ENCODE measurements at places on chromosomes 4 and X.

DNA sequence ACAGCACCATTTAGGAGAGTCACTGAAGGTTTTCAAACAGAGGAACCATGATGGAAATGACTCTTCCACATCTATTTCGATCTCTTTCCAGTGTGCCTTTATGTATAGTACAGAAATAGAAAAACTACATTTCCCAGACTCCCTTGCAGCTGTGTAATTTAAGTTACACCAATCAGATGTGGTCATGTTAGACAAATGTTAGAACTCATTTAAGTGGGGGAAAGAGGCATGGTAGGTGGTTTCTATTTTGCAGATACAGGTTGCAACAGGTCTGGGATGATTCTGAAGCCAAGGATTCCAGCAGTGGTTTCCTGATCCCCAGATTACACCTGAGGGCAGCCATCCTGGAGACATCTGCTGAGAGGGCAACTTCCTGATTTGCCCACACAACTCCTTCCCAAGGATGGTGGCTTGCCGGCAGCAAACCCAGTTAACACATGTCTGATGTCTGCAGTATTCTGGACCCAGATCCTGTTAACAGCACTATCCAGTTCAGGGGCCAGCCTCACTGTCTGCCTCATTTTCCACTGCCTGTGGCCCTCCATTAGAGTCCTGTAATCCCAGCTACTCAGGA lies 38.7 kb upstream of the PDK3 start:
- DNase-seq = no peak

DNA sequence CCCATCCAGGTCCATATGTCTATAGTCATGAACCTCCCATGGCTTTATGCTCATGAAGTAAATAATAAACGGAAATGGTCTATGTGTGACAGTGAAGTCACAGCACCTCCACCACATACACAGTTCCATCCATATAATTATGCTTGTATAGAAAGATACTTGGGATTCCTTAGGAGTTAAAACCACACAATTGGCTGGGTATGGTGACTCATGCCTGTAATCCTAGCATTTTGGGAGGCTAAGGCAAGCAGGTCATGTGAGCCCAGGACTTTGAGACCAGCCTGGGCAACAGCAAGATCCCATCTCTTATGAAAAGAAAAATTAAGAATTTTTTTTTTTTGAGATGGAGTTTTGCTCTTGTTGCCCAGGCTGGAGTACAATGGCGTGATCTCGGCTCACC lies 55.6 kb upstream of the RBM47 start:
- DNase-seq = no peak

- DNase-seq = no peak
Measured at GRCh38 chr4:80008971-80009370, 64.1 kb downstream of the ANTXR2 start.

DNA sequence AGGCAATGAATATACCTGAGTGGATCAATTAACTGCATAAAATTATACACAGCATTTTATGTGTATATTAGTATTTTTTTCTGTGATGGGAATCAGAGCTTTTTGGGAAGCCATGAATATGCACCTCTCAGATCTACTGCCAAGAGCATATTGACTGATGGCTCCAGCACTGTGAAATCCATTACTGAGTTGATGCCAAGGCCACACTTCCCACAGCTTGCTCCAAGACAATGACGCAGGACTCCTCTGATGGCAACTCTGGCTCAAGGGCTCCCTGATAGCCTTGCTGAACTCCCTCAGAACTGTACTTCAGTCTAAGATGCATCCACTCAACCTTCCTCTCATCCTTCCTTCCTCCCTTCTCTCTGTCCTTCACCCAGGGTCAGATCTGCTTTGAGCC lies 82.7 kb downstream of the OTC start:
- DNase-seq = no peak

GRCh38 chr4:107863850-107864371 lies 39.2 kb downstream of the SGMS2 start:
- no peak for DNase-seq

GRCh38 chrX:35711281-35711680 lies 86.9 kb upstream of the MAGEB16 start:
- DNase-seq = no peak

- DNase-seq = no peak
Measured at GRCh38 chr4:39571054-39571453, 43.8 kb upstream of the UGDH start.

DNA sequence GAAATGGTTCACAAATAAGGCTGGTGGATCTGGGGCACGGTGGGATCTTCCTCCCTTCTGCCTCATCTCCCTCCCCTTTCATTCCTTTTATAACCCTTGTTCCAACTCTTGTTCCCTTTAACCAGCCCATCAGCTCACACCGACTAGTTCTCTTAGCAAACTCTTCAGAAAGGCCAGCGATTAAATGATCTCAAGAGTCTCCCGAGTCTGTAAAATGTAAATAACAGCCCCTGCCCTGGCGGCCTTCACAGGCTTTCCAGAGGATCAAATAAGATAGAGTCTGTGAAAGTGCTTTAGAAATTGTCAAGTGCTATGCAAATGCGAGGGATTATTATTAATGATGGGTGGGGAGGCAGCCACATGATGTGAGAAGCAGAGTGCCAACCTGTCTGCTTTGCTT lies 27.1 kb downstream of the TSC22D3 start:
- DNase-seq = no peak

DNA sequence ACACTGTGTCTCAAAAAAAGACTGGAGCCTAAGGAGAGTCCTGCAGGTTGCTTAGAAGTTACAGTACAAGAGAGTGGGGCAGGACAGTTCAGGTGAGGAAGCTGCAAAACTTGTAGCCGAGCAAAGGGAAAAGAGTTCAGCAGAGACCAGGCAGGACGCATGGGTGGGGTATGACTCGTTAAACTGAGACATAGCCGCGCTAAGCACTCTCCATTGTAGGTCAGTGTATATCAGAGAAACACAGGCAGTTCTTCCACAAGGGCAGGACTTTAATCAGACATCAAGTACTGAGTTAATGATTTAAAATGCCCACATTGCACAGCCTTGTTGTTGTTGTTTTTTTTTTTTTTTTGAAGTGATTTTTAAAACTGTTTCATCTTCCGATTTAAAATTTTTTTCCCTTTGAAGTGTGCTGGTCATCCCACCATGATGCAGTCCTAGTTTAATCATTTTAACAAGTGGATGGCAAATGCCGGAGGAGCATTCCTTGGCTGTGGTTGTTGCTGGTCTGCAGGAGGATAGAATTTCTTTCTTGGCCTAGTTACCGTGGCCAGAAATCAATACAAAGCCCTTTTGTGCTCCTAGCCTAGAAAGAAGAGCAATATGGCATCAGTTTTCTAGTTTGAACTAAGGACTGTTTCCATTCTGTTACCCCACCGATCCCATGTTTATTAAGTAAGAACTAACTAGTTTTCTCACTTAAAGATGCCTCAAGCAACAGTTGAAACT lies 10.3 kb downstream of the LAP3 start:
- DNase-seq = no peak
